ENCODE measurements at places on chromosomes 2 and 18.

DNA sequence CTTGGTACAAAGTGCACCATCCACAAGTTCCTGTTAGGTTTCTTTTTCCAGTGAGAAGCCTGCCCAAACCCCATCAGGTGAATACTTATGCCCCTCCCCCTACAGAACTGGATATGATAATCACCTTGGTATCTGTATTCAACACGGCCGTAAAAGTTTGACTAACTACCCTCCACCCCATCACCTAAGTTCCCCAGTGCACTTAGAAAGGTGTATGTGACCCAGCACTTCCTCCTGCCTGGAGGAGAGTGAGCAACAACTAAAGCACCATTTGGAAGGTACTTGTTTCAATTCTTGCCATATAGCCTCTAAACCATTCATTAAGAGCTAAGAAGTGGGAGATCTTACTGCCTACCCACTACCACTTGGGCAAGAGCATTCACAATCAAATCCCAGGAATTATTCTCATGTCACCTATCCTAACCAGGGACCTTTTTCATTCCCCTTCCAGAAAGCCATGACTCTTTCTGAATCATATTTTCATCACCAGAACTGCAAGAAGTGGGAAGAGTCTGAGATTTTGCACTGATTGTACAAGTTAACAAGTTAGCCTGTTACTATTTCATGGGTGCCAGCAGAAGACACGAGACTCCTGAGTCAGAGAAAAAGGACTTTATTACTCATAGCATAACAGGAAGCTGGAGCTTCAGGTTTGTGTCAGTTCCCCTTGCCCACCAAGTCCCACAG, 53.5 kb upstream of the NDUFV2 start:
- DNase-seq: peak; percentile 65

- no peak for DNase-seq
Measured at GRCh38 chr2:106843001-106843909, 42.7 kb downstream of the ST6GAL2 start.

DNA sequence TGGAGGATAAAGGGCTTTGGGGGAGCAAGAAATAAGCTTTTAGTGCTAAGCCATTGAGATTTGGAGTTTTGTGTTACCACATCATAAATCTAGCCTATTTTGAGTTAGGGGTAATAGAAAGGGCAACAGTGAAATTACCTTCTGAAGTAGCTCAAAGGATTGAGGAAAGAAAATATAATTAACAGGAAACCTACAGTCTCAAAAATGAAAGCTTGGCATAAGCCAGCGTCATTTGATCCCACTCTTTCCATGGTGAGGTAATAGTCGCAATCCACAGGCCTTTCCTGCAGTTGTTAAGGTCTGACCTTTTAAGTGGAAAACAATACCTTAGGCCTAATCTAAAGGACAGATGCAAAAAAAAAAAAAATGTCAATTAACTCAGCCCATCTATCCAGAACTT, 182.7 kb downstream of the UXS1 start:
- no peak for DNase-seq

GRCh38 chr2:62344472-62344871, 148.6 kb downstream of the B3GNT2 start:
- DNase-seq: no peak

DNA sequence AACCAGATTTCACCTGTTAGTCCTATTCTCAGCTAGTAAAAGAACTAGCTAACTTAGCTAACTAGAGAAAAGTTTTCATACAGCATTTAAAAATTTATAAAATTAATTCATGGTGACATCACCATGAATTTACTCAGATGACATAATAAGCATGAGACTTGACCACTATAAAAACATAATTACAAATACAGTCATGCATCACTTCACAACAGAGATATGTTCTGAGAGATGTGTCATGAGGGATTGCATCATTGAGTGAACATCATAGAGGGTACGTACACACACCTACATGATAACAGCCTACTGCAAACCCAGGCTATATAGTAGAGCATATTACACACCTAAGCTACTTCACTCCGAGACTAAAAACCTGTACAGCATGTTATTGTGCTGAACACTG, 481.3 kb upstream of the CHAC2 start:
- DNase-seq: no peak

GRCh38 chr2:88865801-88866371, 174.4 kb downstream of the RPIA start:
- DNase-seq: no peak

- peak; percentile 53 for DNase-seq
Measured at GRCh38 chr2:203594541-203594940, 59.4 kb upstream of the RAPH1 start.

DNA sequence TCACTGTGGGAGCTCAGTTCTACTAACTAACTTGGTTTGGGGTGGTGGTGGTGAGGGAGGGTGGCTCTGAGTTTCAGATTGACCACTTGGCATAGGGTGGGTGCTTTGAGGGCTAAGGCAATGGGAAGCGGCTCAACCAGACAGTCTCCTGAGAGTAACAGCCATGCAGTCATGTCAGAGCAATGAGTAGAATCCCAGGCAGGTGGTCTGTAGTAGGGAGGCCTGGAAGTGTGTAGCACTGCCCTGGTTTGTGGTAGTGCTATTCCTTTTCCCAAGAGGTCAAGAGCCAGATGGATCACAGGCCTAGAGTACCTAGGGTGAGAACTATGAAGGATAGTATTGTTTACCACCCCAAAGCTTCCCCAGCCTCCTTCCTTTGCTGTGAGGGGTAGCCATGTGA, 18.7 kb upstream of the RAPH1 start:
- no peak for DNase-seq

- DNase-seq: peak; percentile 39
Measured at GRCh38 chr18:24514439-24514838, 54.0 kb downstream of the HRH4 start.

- DNase-seq: no peak
Measured at GRCh38 chr18:13760047-13760446, 33.6 kb downstream of the RNMT start.

GRCh38 chr2:233221378-233222063, 30.0 kb upstream of the ATG16L1 start:
- DNase-seq: no peak

GRCh38 chr2:12498704-12499103, 218.0 kb upstream of the TRIB2 start:
- DNase-seq: peak; percentile 89

DNA sequence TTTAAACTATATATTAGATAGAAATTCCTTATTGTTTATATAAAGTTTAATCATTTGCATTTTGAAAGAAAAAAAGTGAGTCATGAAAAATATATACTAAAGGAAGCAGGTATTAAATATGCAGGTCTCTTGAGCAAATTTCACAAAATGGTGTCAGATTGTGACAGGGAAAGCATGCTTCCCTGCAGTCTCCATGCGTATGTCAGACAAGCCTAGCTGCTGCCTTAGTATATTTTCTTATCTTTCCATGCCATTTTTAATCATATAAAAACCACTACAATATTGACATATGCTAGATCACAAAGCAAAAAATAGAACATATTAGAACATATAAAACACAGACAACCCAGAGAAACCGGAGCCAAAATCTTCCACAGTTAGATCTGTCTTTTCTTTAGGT, 1137.7 kb upstream of the DDX18 start:
- no peak for DNase-seq

- no peak for DNase-seq
Measured at GRCh38 chr2:136162438-136162837, 44.5 kb upstream of the CXCR4 start.

GRCh38 chr2:201348758-201349157, 8.4 kb downstream of the FLACC1 start:
- DNase-seq: no peak

DNA sequence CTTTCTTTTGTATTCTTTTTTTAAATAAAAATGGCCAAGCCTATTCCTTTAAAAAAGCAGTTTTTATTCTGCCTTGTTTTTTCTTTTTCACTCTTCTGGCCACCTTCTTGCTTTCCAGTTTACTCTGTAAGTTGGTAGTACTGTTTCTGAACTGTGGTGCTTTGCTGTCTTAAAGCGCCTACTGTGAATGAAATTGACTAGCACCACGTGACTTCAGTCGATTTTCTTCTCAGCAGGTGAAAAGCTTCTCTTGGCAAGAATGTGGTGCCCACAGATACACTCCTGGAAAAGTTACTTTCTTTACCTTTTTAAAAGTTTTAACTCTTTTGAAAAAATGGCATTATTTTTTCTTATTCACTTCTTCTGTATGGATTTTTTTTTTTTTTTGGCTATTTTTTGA, 32.4 kb downstream of the DYNC1I2 start:
- DNase-seq: no peak

DNA sequence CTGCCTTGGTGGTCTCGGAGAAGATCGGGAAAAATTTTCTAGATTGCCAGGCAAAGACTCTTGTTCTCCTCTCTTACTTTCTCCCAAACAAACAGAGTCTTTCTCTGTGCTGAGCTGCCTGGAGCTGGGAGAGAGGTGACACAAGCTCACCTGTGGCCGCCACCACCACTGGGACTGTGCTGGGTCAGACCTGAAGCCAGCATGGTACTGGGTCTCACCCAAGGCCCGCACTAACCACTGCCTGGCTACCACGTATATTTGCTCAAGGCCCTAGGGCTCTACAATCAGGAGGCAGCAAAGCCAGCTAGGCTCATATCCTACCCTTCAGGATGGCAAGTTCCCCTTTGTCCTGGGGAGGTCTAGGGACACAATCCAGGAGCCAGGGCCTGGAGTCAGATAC, 312.2 kb downstream of the DLGAP1 start:
- DNase-seq: no peak

GRCh38 chr2:19109518-19109917, 248.9 kb downstream of the OSR1 start:
- no peak for DNase-seq

DNA sequence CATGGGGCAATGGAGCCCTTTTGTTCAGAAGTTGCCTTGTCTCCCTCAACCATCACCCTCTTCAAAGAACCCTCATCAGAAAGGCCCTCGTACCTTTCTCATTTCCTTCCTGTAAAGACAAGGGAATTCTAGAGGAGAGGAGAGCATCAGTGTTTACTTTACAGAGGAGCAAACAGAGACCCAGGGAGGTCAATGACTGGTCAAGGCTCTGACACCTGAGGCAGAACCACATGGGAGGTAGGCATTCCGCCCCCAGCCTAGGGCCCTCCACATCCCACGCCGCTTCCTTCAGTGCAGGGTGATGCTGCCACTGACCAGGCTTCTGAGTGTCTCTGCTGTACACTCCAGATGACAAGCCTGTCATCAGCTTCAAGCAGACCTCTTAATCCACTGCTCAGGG, 104.7 kb downstream of the NRP2 start:
- no peak for DNase-seq

DNA sequence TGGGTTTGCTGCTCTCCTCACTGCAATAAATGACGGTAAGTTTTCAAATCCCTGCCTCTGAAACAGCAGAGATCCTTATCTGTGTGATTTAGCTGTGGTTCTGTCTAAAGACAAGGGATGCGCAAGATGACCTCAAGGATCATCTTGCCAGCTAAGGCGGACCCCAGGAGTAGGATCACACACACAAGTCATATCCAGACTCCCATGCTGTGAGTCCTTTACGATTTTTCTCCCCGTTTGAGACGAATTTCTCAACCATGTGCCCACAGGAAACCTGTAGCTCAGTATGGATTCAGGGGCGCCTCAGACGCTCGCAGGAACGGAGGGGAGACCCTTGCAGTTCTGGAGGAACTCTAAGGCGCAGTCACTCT, 11.1 kb upstream of the DCTN1 start:
- no peak for DNase-seq

DNA sequence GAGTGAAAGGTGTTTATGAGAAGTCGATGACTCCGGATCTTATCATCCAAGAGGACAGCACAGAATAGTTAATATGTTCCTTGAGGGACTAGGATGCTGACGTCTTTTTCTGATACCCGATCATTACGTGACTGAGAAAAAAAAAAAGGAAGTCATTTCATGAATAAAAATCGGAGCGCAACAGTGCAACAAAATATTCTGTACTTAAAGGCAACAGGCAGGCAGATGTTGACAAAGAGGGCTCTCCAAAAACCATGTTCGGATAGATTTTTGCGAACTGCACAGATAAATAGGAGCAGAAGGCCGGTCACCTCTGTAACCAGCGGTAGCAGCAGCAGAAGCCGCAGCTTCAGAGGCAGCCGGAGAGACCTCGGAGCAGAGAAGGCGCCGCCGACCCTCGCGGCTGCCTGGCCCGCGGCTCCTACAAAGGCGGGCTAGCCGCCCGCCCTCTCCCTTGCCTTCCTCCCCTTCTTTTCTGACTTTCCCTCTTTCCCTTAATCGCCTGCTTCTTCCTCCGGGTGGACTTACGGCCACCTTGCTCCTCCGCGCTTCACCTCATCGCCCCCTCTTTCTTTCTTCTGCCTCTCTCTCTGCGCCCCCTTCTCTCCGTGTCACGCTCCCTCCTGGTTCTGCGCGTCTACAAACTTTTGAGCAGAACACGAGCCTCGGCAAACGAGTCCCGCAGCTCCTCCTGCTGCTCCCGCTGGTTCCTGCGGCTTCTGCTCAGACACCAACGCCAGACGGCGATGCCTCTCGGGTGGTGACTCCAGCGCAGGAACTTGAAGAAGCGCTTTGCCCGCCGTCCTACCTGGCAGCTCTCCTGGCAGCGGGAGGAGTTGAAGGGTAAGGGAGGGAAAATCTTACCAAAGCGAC, at the start of gene ADCYAP1:
Gene ADCYAP1, plus strand, starts transcription at position 654 of the 873 bp plus-strand sequence. CDS start 516 bp downstream, outside the sequence.
- no peak for DNase-seq

GRCh38 chr2:149490296-149490695, 97.3 kb downstream of the MMADHC start:
- DNase-seq: peak; percentile 28

DNA sequence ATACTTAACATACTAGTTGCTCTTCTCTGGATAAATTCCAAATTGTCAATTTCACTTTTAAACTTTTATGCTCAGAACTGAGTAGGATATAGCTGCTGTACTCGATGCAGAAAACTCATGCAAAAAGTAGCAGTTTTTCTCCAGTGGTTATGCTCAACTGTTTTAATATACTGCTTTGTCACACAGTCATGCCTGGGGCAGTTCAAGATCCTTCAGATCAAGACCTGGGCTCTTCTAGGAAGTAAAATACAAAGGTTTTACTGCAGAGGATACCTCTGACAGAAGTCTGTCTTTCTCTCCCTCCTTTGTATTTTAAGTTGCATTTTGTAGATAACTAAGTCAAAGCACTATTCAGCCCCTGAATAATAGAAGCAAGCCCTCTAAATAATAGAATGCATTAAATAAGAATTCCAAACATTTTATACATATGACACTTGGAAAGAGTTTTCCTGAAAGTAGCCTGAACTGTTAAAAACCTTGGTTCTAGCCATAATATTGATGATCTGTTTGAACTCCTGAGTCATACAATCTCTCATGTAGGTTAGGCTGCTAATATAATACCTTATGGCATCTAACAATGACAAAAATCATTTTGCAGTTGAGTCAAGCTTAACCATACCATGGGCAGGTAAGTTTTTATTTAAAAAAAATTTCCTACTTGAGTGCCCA, 183.3 kb upstream of the TRIB2 start:
- DNase-seq: no peak

DNA sequence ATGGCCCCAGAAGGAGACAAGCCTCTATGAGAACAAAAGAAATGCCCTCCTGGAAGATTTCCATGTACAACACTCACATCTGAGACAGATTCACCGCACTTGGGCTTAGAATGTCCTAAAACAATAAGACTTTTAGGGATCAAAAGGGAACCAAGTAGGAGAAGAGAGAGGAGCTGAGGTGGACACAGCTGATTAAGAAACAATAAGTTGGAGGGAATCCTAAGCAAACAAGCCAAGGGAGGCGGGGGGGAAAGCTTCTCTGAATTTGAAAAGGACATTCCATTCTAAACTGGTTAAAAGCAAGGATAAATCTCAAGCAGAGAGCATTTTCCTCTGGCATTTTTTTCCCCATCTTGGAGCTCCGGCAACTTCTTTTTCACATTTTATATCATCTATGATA, 9.9 kb downstream of the ACVR1 start:
- peak; percentile 64 for DNase-seq

GRCh38 chr2:181190711-181191110, 210.3 kb downstream of the UBE2E3 start:
- DNase-seq: peak; percentile 80

- DNase-seq: no peak
Measured at GRCh38 chr18:44857744-44858491, 177.2 kb downstream of the SETBP1 start.
